8988T (cell line): ENCODE measurements at places on chromosomes 7 and 10.

GRCh38 chr10:23281044-23281433 lies 63.6 kb downstream of the C10orf67 start:
- DNase-seq, result no peak

DNA sequence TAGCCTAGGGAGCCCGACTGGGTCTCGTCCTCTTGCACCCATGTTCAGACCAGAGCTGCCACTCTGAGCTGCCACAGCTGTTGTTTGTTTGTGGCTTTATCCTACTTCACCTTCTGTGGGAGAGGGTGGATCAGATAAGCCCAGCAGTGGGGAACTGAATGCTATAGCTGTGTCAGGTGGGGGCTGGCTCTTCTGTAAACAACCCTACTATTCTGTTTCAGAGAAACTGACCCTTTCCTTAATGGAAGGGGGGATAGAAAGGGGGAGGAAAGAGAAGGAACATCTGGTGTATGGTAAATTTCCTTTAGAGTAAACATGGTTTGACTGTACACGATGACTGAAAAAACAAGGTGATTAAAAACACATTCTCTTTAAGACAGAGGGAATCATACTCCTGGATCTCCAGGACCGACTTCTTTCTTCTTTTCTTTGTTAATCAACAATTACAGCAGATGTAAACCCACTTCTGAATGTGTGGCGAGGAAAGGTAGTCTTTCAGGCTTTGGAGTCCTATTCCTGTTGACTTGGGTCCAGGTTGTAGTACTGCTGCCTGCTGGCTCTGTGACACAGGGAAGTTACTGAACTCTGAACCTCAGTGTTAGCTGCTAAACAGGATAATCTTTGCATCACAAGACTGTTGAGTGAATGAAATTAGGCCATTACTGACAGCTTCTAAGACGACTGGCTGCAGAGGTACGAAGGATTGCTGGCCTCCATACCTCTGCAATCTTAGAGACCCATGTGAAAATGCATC lies 6.0 kb downstream of the PRXL2A start:
- DNase-seq, result no peak

- no peak for DNase-seq
These were observed 47.0 kb upstream of the ELMO1 start for GRCh38 chr7:37495574-37496184.

GRCh38 chr10:124414076-124414475 lies 4.6 kb downstream of the OAT start:
- no peak for DNase-seq

GRCh38 chr7:8205537-8205936 lies 56.4 kb downstream of the ICA1 start:
- DNase-seq, result no peak

- DNase-seq, result no peak
These were observed 137.7 kb downstream of the CREB5 start for GRCh38 chr7:28549998-28550397.

DNA sequence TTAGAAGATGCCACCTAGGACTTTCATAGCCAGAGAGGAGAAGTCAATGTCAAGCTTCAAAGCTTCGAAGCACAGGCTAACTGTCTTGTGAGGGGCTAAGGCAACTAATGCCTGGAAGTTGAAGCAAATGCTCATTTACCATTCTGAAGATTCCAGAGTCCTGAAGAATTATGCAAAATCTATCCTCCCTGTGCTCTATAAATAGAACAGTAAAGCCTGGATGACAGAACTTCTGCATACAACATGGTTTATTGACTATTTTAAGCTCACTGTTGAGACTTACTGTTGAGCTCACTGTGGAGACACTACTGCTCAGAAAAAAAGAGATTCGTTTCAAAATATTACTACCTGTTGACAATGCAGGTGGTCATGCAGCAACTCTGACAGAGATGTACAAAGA lies 28.6 kb downstream of the TNS3 start:
- no peak for DNase-seq

- DNase-seq, result no peak
These were observed 257.0 kb upstream of the MINDY3 start for GRCh38 chr10:16117305-16117695.

DNA sequence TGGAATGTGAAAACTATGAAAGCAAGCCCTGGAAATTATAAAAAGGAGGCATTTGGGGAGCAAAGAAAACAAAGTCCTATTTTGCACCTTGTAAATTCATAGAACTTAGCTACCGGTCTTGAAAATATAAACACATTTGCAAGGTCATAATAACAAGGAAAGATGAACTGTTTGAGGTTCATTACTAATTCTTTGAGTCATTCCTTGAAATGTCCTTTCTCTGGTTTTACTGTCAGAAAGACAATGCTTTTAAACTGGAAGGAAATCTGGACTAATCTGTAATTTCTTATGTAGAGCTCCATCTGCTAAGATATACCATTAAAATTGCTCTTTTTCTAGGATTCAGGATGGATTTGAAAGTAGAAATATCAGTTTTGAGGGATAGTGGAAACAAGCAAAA lies 1.4 kb downstream of the ERLIN1 start:
- DNase-seq, result no peak

GRCh38 chr10:16904049-16904448 lies 86.8 kb upstream of the RSU1 start:
- no peak for DNase-seq

- no peak for DNase-seq
These were observed 44.0 kb upstream of the TMEM229A start for GRCh38 chr7:124076841-124077240.

GRCh38 chr10:17831341-17831740 lies 22.2 kb downstream of the MRC1 start:
- no peak for DNase-seq

DNA sequence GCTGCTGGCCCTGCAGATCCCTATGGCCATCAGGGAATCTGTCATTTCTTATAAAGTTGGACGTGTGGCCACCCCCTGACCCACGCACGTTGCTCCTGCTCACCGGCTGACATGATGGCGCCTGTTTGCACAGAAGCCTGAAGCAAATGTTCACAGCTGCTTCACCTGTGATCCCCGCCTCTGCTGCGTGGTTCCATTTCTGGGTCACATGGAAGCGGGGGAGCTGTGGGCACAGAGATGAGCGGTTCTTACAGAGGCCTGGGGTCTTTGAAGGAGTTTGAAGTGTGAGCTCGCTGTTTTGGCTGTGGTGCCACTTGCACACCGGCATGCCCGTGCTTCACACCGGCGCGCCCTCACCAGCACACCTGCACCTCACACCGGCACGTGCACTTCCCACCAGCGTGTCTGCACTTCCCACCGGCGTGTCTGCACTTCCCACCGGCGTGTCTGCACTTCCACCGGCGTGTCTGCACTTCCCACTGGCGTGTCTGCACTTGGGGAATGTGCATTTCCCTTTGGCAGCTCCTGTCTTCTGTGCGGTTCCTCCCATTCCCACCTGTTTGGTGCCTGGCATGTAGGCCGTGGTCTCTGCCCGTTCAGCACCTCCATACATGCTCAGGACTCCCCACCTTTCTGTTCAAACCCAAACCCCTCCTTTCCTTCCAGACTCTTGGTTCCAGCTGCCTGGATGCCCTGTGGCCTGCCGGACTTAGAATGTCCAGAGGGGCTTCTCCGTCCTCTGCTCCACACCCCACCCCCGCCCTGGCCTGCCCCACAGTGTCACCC lies 86.7 kb downstream of the INPP5A start:
- no peak for DNase-seq

GRCh38 chr7:154680894-154681659 lies 321.8 kb downstream of the PAXIP1 start:
- no peak for DNase-seq

GRCh38 chr10:110649347-110650264 lies 5.5 kb downstream of the RBM20 start:
- DNase-seq, result no peak

- no peak for DNase-seq
These were observed 1270.2 kb upstream of the SORCS1 start for GRCh38 chr10:108434559-108435252.
